Esophagus mucosa (tissue), 1 donor: ENCODE measurements at places on chromosomes 3 and 15.
A peak's percentile ranks its signal among the peaks of the same experiment; 100 is the strongest.

- no peak for ATAC-seq
Measured at GRCh38 chr3:8574040-8574669, 70.4 kb downstream of the SSUH2 start.

- peak; percentile 31 for ATAC-seq
Measured at GRCh38 chr3:195187609-195188425, 83.1 kb downstream of the XXYLT1 start.

DNA sequence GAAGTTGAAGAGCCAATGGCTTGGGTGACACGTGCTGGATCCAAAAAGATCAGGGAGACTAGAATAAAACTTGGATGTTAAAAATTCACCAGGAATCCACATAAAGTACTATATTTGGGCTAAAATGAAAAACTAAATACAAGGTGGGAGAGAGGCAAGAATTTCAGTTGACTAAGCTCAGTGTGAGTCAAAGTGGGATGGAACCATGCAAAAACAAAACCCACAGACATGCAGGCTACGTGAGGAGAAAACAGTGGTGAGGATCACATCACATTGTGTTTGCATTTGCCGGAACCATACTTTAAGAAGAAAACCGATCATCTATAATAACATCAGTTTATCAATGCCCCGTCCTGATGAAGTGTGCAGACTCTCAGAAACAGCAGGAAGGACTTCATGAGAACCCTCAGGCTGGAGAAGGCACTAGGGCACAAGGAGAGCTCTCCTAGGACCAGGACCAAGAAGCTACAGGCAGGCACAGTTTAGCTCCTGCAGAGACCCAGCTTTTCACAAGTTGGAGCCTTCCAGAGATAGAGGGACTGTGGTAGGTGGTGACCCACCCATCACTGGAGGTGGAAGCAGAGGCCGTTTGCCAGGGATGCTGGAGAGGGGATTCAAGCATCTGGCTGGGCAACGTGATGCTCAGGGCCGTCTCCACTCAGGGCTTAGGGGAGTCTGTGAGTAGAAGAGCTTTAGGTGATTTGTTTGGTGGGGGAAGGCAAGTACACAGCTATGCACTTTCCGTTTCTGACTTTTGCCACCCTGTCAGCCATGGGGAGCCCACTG is 29.0 kb upstream of the NR2E3 start:
- ATAC-seq: no peak

- ATAC-seq: peak; percentile 42
Measured at GRCh38 chr15:57861034-57861638, 154.6 kb downstream of the POLR2M start.

DNA sequence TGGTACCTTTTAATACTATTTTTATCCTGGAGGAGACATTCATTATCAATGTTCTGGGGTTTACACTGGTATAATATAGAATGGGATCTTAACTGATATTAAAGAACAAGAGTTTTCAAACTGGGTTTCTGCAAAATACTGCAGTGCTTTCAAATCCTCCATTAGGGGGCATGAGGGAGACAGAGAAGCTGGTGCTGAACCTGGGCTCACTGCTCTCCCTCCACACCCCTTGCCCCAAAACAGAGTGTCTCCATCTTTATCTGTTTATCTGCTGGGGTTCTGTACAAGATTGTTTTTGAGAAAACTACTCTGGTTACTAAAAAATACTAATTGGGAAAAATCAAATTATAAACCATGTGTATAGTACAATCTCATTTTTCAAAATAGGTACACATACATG is 41.7 kb downstream of the CADPS start:
- no peak for ATAC-seq

DNA sequence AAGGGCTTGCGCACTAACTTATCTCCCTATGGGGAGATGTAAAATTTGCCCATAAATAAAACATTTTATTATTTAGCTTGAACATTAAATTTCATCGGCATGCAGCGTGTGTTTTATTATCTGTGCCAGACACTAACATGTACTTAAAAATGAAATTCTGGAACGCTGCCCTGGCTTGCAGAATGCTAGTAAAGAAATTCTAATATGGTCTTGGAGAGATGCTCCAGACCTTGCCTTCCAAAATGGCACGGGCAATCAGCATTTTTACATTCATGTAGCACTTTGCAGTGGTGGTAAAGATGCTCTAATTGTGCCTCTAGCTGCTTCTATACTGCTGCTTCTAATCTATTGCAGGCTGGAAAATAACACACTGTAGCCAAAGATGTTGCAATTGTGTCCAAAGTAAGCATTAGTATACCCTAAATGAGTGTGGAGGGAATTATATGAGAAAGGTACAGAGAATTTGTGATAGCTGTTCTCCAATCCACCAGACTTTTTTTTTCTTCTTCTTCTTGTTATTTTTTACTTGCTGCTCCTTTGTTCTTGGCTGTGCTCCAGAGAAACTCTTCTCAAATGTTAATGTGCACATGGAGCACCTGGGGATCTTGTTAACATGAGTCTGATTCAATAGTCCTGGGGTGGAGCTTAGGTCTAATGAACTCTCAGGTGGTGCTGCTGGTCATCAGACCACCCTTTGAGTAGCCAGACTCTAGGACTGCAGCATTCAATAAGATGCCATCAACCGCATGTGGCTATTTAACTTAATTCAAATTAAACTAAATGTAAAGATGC is 47.3 kb downstream of the CRABP1 start:
- ATAC-seq: no peak

DNA sequence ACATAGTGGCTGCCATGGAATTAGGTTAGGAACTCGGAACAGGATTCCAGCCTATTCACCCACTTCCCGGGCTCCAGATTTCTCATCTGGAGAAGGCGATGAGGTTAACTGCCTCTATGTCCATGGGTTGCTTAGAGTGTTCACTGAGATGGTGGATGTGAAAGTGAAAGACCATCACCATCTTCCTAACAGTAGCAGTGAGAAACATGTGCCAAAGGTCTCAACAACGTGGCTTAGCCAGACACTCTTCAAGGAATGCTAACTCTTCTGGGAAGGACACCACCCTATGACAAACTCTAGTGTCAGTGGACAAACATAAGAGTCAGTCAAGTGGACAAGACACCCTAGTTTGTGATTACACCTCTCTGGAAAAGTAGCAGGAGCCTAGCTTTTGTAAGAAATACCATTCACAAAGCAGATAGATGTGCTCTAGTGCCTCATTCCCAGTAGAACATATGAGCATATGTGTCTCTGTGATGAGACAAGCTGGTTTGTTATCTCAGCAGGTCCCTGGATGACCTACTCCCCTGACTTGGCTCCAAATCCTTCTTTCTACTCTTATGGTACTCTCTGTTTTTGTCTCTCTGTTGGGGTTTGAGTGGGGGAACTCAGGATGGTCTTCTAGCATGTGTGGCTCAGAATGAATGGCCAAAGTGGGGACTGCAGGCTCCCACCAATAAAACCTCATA is 210.2 kb upstream of the WNT5A start:
- ATAC-seq: no peak

DNA sequence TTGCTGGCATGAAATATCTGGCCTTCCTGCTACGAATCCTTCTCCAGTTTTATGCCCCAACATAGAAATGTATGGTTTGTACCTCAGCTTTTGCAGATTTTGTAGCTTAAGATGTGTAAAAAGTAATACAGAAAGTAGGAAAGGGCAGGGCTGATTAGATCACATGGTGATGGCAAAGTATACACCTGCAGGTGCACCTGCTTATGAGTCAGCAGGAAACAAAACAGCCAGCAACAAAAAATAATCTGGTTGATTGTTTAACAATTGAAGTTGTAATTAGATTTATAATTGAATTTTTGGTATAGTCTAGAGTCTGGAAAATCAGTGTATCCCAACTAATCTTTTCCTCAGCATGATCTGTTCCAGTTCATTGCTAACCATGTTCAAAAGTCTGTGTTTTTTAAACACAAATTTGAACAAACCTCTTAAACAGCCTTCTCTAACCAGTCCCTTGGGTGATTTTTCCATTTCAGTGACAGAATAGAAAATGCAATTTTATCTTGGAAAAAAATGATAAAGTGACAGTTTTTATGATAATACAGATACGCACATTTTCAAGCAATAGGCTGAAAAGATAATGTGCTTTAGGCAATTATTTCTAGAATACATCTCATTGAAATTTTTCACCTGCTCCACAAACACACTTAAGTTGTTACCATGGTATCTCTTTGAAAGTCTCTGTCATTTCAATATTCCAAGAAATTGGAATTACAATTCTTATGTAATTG is 477.4 kb downstream of the NAALADL2 start:
- ATAC-seq: peak; percentile 64

- ATAC-seq: no peak
Measured at GRCh38 chr3:139357899-139358298, 14.1 kb downstream of the MRPS22 start.

GRCh38 chr3:11914041-11914440 is 67.4 kb upstream of the TAMM41 start:
- no peak for ATAC-seq

DNA sequence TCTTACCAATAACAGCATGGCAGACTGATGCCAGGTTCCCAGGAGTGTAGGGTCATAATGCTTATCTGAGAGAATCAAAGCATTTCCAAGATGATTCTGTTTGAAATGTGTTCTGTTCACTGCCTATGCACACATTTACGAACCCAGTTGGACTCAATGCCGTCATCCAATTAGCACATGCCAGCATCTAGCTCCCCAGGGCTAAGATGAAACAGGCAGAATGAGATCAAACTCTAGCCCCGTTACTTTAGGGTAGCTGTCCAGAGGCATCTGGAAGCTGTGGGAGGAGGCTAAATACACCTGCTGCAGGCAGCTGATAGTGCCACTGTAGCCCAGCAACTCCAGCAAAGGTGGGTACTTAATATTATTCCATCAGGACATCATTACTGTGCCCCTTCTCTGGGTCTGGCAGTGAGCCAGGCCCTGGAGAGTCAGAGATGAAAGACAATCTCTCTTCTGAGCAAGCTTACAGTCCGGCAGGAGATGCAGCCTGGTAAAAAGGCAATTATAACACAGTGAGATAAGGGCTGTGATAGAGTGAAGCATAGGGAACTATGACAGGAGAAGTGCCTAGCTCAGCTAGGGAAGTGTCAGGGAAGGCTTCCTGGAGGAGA is 156.4 kb upstream of the PPP2R3A start:
- ATAC-seq: no peak
